Suprapubic skin (tissue), 4 donors: ENCODE measurements at places on chromosomes 1 and 21.

DNA sequence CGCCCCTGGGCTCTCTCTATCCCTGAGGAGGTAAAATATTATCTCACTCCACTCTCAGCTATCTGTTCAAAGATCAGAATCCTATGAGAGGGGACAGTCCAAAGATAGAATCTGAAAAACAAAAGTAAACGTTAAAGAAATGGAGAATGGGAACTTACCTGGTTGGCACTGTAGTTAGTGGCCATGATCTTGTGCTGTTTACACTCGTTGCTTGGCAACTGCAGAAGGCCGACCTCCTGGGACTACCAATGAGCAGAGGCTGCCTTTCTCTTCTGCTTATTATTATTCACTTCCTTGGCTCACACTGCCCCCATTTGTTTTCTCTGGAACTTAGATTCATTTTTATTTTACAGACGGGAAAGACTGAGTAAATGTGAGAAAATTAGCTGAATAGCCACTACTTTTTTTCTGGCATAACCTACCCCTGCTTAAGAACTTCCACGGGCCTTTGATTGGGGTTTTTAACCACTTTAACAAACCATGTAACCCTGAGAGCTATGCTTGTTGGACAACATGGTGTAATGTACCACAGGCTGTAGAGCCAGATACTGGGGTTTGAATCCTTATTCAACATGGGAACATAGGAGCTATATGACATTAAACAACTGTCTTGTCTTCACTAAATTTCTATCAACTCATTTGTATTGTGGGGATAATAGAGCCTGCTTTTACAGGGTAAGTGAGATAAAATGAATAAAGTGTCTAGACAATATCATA, at the start of gene CFAP126:
Gene CFAP126 (minus strand): TSS at position 193 of the 717 bp plus-strand sequence. CDS start 8 bp downstream, at position 185.
- DNase-seq: no peak

DNA sequence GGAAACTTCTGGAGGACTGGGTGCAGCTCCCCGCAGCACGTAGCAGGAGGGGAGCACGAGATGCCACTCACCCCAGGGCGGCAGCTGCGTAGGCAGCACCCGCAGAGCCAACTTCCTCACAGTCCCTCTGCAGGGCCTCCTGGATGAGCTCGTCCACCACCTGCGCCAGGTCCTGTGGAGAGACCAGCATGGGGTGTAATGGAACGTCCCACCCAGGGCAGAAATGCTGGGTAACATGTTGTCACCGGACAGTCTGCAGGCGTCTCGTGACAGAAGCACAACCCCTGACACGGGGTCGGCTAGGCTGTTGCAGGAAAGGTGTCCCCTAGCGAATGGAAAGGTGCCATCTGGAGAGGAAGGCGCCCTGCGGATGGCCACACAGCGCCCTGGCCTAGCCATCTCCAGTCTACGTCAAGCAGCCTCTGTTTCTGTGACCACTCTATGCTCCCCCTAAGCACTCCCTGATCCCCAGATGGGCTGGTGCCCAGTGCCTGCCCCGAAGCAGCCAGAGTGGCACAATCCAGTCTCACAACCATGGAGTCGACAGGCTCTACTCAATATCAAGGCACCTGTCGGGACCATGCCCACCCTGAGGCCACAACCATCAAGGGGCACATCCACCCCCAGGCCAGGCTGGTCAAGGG, 21.2 kb downstream of the MCM3AP start:
- DNase-seq: no peak

GRCh38 chr1:171017426-171017825, 73.3 kb upstream of the FMO3 start:
- DNase-seq: no peak

- no peak for DNase-seq
These were observed 1171.0 kb downstream of the MRPL39 start for GRCh38 chr21:24436236-24436635.

DNA sequence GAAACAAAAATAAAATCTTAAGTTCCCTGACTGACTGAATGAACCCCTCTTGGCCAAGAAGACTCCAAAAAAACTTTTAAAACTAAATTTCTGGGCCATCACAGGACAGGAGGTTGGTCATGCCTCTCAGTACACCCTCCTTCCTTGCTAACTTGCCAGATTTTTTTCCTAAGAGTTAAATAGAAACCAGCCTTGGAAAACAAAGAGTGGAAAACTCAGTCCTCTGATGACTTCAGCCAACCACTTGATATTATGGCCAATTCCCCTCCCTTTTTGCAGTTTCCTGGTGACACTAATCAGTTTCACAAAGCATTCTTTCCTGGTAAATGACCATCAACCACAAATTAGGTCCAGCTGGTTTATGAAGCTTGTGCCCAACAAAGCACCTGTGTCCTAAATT, 134.8 kb downstream of the ZNF648 start:
- no peak for DNase-seq

- DNase-seq: no peak
These were observed 24.2 kb downstream of the ZZZ3 start for GRCh38 chr1:77658271-77658670.

GRCh38 chr1:10429868-10430215, 391 bp upstream of the CENPS start:
- no peak for DNase-seq

DNA sequence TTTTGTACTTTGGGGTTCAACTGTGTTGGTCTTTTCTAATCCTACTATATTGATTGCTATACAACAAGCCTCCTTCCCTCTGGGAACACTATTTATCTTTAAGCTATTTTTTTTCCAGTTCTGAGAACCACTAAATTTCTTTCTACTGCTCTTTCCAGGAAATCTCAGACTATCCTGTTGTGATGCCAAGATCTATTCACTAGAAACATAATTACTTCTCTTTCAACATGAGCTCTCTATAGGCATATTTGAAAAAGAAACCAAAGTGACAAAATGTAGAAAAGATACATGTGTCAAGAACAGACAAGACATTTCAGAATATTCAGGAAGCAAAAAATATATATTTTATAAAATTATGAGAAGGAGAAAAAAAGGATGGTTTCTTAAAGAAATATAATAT, 82.9 kb downstream of the SLC44A5 start:
- no peak for DNase-seq
